Smooth muscle cell of bladder (primary cell): ENCODE measurements at places on chromosomes 4 and X. TPM values are rescaled to one million over a fixed set of nuclear protein-coding genes. Genes with fewer than 3 reads are reported as not detected.

The TMEM271 gene
- not detected in 2 replicates for total RNA-seq

The GPR119 gene
- total RNA-seq: not detected in 2 replicates

The CDKL2 gene
- total RNA-seq: 0.14 and 0.55 TPM in 2 replicates

The TCP11X2 gene
- not detected in 2 replicates for total RNA-seq

The CDKL5 gene
- 2.9 and 3.3 TPM in 2 replicates for total RNA-seq

The UGT2B15 gene
- not detected in 2 replicates for total RNA-seq

The RAI2 gene
- total RNA-seq: 0.14 and 0.92 TPM in 2 replicates

The DDX53 gene
- total RNA-seq: not detected in 2 replicates

The RPL34 gene
- 998 and 1,196 TPM in 2 replicates for total RNA-seq

The ZNF157 gene
- total RNA-seq: 0.14 TPM in 1 of 2 replicates, not detected in the other

The SULT1E1 gene
- total RNA-seq: 0.09 and 0.14 TPM in 2 replicates

The FREM3 gene
- total RNA-seq: under 0.01 TPM in 1 of 2 replicates, not detected in the other

The AKAP14 gene
- total RNA-seq: not detected in 2 replicates

The SCRG1 gene
- total RNA-seq: 0.85 and 3.8 TPM in 2 replicates

The RAB9A gene
- 34.6 and 37.0 TPM in 2 replicates for total RNA-seq

The PDE5A gene
- 134 and 242 TPM in 2 replicates for total RNA-seq

The ZNF732 gene
- 0.14 and 0.18 TPM in 2 replicates for total RNA-seq

The PABPC1L2B gene
- total RNA-seq: not detected in 2 replicates

The PAGE1 gene
- not detected in 2 replicates for total RNA-seq

The VCX3A gene
- total RNA-seq: not detected in 2 replicates

The HTR2C gene
- total RNA-seq: under 0.01 TPM in 2 replicates

The BDH2 gene
- total RNA-seq: 54.5 and 59.6 TPM in 2 replicates

The H2BW2 gene
- total RNA-seq: not detected in 2 replicates

The GLRA3 gene
- total RNA-seq: 0.14 TPM in 1 of 2 replicates, not detected in the other

The KIT gene
- total RNA-seq: 0.37 and 0.43 TPM in 2 replicates

The RHOXF1 gene
- total RNA-seq: not detected in 2 replicates

The GAGE12E gene
- total RNA-seq: not detected in 2 replicates

The OR13H1 gene
- total RNA-seq: not detected in 2 replicates

The L1CAM gene
- total RNA-seq: 0.28 TPM in 2 replicates

The SLC2A9 gene
- 3.6 and 4.3 TPM in 2 replicates for total RNA-seq

The SLC9B1 gene
- total RNA-seq: 0.83 and 1.6 TPM in 2 replicates

The FAM9B gene
- total RNA-seq: not detected in 2 replicates

The GUCY1B1 gene
- total RNA-seq: 6.3 and 10.2 TPM in 2 replicates

The FMR1NB gene
- total RNA-seq: 0.14 TPM in 1 of 2 replicates, not detected in the other

The MTTP gene
- under 0.01 and 0.09 TPM in 2 replicates for total RNA-seq
